ENCODE measurements at places on chromosomes 7 and 10.

DNA sequence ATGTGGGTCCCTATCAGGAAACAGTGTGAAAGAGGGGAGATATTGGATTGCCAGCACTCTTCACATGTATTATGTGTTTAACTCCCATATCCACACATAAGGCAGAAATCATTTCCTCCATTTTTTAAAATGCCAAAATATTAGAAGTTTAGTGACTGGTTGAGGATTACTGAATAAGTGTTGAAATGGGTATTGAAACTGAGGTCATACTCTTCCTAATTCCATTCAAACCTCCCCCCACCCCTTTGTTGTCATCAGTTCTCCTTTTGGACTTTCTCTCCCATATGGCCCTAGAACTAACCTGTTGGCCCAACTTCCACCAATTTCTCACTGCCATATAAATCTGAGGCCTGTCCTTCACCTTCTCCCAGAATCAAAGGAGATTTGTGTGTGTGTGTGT lies 81.6 kb downstream of the EVX1 start:
- no peak for DNase-seq

DNA sequence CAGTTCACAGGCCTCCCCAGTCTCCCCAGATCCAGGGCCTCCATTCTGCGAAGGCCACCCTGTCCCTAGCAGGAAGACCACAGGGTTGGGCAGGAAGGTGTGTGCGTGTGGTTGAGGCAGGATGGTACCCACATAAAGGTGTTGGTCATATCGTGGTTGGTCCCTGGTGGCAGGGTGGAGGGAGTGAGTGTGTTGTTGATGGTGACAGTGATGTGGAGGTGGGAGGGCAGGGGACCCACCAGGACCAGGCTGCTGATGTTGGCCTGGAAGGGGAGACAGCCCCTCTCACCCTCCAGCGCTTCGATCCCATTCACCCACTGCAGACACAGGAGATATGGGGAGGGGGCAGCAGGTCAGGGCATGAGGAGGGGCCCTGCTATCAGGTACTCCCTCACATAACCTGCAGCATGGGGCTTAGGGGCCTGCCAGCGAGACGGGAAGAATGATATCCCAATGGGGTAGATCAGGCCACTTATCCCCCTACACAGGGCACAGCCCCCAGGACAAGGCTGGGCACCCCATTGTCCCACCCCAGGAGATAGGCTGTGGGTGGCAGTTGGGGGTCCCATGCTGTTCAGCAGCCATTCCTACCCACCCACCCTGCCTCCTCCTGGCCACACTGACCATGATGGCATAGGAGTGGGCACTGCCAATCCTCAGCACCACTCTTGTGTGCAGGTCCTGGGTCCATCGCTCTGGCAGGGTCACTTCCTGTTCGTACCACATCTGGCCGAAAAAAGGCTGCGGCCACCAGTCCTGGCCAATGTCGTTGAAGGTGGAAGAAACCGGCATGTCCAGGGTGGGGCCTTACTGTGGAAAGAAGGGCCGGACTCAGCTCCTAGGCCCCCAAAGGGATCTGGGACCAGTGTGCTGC lies 69.0 kb upstream of the ZNF479 start:
- DNase-seq = no peak

DNA sequence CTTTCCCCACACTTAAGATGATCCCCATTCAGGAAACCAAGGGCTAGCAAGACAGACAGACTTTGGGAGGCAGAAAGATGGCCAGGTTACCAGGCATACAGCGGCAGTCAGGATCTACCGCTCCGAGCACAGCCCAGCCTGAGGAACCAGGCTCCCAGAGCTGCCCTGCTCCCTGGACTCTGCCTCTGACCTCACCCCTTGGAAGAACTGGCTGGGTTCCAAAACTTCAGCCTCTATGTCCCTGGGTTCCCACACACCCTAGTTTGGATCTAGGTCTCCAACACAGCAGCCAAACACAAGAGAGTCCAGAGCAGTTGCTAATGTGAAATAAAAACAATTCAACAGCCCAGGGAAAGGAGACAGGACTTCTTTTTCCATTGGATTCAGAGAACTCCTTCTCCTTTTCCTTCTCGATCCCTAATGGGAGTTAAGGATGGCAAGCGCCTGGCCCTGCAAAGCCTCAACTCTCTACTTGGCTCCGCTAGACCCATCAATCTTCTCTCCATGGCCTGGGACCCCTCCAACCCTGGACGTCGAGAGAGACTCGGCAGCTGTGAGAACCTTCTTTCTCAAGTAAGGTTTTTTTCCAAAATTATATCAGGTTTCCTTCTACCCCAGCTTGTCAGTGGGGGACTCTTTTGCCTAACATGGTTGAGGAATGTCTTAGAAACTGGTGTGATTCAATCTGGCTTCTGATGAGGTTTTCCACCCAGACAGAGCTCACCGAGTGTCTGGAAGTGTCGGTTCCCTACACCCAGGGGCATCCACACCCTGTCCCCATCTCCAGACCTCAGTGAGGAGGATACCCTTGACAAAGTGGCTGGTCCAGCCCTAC lies 219.6 kb downstream of the KCNMA1 start:
- DNase-seq = no peak

DNA sequence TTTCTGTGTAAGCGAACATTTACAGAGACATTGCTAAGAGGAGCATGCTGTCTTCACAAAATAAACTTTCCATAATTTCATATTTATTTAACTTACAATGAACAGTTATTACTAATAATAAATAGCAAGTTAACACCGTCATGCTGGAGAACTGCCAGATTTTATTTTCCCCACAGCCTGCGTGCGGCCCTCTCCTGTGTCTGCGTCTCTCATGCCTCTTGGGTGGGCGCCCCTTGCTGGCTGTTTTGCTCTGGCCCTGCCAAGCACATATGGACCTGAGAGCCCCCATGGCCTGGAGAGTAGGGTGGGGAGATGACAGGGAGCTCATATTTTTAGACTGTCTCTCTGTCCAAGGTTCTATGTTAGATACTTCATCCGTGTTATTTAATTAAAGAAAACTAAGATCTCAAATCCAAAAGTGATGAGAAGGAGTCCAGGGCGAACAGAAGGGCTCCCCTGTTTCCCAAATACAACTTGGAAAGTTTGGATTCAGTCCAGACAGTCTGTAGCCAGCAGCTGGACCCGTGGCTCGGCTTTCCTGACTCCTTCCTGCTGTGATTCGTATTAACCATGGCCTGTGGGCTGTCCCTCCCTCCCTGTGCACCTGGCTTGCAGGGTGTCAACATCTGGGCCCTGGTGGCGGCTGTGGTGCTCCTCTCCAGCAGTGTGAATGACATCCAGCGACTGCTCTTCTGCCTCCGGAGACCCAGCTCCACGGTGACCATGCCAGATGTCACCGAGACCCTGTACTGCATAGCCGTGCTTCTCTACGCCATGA lies 20.5 kb downstream of the FBH1 start:
- no peak for DNase-seq

- no peak for DNase-seq
Observed at GRCh38 chr10:64209561-64209960, 688.4 kb downstream of the REEP3 start.

GRCh38 chr10:126518218-126519080 lies 130.2 kb upstream of the ADAM12 start:
- DNase-seq = no peak

GRCh38 chr10:77430530-77430929 lies 207.1 kb downstream of the KCNMA1 start:
- DNase-seq = no peak

GRCh38 chr7:101859411-101860106 lies 42.1 kb downstream of the CUX1 start:
- DNase-seq = no peak

- DNase-seq = no peak
Observed at GRCh38 chr7:151551820-151552219, 32.1 kb upstream of the RHEB start.

DNA sequence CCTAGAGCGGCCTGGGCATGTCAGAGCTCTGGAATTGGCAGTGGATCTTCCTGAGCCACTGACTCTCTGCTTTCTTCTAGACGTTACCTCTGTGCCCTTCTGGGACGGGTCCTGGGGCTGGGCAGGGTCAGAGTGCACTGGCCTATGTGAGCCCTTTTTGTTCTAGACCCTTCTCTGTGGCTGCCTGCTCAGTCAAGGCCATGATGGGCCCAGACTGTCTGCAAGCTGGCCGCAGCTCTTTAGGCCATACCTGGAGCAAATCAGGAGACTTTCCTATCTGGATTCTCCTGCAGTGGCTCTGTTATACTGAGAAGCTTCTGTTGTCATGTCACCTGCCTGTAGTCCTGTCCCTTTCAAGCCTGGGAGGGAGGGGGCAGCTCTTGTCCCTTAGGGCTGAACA lies 70.1 kb downstream of the ADCY1 start:
- DNase-seq = no peak

DNA sequence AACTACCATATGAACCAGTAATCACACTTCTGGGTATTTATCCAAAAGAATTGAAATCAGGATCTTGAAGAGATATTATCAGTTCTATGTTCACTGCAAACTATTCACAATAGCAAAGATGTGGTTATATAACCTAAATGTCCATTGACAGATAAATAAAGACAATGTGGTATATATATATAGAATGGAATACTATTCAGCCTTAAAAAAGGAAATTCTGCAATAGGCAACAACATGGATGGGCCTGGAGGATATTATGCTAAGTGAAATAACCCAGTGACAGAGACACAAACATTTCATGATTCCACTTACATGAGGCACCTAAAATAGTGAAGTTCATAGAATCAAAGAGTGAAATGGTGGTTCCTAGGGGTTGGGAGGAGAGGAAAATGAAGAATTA lies 90.6 kb upstream of the CDK1 start:
- DNase-seq = no peak

DNA sequence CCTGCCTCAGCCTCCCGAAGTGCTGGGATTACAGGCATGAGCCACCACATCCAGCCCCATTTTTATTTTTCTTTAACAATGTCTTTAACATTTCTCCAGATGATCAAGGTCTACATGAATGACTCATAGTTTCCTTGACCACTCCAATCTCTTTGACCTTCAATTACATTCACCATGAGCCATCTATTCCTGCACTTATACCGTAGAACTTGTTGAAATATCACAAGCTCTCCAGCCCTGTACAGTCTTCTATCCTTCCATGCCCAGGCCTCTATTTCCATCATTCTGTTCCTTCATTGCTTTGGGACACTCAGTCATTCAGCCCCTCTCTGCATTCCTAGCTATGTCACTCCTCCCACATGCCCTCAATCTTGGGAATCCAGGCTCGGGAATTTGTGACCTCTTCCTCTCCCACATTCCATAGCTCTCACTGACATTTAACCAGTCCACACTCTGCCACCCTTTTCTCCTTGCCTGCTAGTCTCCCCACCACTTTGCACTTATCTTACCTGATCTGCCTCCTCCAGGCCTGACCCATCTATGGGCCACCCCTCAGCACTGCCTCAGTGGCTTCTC lies 151.8 kb upstream of the STK17A start:
- DNase-seq = no peak

GRCh38 chr7:114789871-114790311 lies 132.0 kb upstream of the MDFIC start:
- DNase-seq = no peak

DNA sequence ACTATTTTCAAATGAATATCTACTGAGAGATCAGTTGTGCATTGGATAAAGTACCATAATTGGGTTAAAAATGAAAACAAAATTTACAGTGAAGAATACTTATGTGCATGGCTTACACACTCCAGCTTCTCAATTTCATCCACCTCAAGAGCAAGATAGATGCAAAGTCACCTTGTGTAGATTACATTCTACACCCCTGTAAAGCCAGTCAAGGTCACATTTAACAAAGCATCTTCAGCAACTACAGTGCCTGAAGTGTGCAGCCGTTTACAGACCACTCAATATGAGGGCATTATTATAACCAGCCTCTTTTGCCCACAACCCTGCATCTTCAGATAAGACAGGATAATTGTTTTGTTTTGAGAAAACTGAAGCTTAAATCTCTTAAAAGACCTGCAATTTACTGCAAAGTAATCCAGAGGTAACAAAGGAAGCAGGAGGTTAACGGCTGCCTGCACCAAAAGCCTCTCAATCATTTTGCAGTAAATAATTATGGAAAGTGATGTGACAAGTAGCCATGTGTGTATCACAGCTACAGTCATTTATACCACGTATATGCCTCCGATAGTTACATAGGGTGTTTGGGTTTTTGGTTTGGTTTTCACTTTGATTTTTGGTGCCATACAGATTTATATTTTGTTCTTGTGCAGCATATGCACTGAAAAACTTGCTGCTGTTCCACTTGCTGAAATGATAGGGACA lies 4.9 kb downstream of the PURB start:
- no peak for DNase-seq

- no peak for DNase-seq
Observed at GRCh38 chr7:20786779-20787659, at the start of gene SP8. Gene SP8, minus strand, starts transcription at chr7:20786886. Its CDS starts 88 bp downstream, at chr7:20786798.

DNA sequence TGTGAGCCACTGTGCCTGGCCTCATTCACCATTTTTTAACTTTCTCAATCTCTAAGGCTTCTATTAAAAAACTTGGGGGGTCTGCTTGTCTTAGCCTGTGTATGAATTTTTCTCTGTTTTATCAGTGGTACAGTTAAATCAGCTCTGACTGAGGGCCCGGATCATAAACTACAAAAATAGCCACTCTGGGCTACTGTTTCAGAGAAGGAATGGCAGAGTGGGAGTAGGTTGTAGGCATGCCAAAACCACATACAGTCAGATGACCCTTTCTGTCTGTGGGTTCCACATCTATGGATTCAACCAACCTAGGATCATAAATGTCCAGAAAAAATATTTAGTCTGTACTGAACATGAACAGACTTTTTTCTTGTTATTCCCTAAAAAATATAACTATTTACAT lies 21.3 kb downstream of the TBC1D12 start:
- no peak for DNase-seq

GRCh38 chr10:1354809-1355710 lies 298.9 kb downstream of the WDR37 start:
- DNase-seq = no peak

DNA sequence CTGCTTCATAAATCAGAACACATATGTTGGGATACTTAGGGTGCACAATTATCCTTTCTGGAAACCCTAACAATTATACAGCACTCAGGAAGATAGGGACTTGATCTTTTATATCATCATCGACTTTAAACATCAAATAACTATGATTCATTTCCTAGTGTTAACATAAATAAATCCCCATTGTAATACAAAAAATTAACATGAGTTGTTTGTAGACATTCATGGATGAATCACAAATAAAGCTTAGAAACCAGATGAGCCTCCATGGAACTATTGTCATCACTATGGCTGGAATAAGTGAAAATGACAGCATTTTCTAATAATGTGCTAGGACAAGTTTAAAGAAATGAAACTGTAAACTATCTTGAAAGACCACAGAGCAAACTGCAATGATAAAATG lies 821.7 kb downstream of the GATA3 start:
- DNase-seq = no peak

- no peak for DNase-seq
Observed at GRCh38 chr7:77386165-77386822, 29.9 kb downstream of the GSAP start.
